ENCODE measurements at places on chromosomes 5 and 9.

DNA sequence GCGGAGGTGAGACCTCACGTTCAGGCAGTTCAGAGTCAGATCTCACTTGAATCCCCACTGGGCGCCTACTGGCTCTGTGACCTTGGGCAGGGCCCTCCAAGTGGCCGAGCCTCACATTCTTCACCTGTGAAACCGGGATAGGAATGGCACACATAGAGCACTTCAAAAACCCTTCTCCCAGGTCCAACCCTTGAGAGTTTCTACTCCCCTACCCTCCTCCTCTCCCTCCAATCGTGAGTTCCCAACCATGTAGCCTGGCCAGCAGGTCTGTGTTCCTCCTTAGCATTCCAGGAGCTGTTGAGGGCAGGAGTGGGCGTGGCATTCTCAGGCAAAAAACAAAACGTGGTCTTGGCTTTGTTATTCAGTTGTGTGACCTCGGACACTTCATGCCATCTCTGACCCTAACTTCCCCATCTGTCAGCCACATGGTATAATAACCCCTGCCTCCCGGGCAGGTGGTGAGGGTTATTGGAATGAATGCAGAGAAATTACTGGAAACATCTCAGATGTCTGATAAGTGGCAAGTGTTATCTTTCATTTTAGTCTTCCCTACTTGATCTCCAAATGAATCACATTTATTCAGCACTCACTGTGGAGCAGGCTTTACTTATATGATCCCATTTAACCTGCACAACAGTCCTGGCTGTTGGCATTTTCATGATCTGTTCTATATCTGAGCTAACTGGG is 112.8 kb upstream of the BOD1 start:
- ATAC-seq = no peak

- ATAC-seq = peak; percentile 81
Measured at GRCh38 chr9:126326228-126327005, at the start of gene MVB12B. Gene MVB12B (plus strand): TSS chr9:126326829. CDS start chr9:126326930, 101 bp downstream.

GRCh38 chr9:98916660-98917059 is 27.0 kb upstream of the COL15A1 start:
- no peak for ATAC-seq

GRCh38 chr9:133301253-133302230 is 26.5 kb upstream of the ABO start:
- ATAC-seq = no peak

DNA sequence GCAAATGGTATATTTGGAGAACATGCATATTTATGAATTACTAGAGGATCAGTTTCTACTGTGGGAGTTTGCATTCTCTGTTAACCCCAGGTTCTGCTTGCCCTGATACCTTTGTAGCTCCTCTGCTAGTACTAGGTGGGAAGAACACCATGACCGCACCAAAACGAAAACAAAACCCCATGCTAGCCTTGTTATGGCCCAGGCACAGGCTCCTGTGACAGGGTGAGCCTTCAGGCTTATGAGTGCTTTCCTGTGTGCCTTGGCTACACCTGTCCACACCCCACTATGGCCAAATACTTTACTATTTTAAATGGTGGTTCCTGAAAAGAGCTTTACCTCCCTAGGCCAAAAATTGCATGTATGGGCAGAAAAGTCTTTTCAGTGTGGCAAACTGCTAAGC is 94.8 kb downstream of the PPIC start:
- no peak for ATAC-seq

GRCh38 chr9:134196911-134197310 is 32.5 kb upstream of the RNU6ATAC start:
- no peak for ATAC-seq

DNA sequence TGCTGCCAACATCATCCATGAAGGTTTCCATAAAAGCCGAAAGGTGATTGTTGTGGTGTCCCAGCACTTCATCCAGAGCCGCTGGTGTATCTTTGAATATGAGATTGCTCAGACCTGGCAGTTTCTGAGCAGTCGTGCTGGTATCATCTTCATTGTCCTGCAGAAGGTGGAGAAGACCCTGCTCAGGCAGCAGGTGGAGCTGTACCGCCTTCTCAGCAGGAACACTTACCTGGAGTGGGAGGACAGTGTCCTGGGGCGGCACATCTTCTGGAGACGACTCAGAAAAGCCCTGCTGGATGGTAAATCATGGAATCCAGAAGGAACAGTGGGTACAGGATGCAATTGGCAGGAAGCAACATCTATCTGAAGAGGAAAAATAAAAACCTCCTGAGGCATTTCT is 10.1 kb downstream of the TLR4 start:
- ATAC-seq = no peak

GRCh38 chr5:76642390-76643040 is 19.3 kb upstream of the F2RL2 start:
- ATAC-seq = no peak

DNA sequence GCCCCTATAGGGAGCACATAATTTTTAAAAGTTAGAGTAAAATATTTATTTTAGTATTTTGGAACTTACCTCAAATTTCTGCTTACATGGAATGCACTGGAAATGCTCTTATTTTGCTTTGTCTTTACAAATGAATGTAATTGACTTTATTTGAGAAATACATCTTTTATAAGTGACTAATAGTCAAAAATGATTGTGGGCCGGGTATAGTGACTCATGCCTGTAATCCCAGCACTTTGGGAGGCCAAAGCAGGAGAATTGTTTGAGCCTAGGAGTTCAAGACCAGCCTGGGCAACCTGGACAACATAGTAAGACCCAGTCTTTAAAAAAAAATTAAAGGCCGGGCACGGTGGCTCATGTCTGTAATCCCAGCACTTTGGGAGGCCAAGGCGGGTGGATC is 5.8 kb downstream of the HMGCR start:
- no peak for ATAC-seq
